AG08396 (cell line): ENCODE measurements at places on chromosomes 2 and 18.

GRCh38 chr18:62085756-62086155 is 101.1 kb downstream of the PIGN start:
- DNase-seq, result no peak

- no peak for DNase-seq
These were observed 77.1 kb upstream of the CD302 start for GRCh38 chr2:159875083-159875482.

GRCh38 chr2:214569419-214570035 is 158.7 kb downstream of the VWC2L start:
- no peak for DNase-seq

DNA sequence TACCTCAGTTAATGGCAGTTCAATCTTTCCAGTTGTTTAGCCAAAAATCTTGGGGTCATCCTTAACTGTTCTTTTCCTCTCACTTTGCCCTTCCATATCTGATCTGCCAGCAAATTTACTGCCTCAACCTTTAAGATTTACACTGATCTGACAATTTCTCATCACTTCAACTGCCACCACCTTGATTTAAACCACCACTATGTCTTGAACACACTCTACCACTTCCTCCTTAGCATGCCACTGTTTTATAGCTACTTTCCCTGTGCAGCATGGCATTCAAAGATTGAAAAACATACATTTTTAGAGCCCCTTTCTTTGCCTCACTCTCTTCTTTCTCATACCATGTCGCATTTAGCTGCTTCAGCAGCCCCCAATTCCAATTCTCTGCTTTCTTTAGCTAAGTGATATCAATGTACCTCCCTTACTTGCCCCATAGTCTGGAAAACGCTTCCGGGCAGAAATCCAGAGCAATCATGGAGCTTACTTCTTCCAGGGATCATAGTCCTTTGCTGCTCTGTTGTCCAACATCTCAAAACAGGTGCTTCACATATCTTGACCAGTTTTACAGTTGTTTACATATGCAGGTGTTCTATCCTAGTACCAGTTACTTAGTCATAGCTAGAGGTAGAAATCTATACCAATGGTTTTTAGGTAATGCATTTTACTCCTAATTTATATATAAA is 10.9 kb downstream of the PGAP1 start:
- no peak for DNase-seq

GRCh38 chr2:202700075-202700901 is 65.5 kb downstream of the FAM117B start:
- DNase-seq, result no peak

- no peak for DNase-seq
These were observed 68.2 kb downstream of the HS1BP3 start for GRCh38 chr2:20582600-20583221.
